Activated CD4-positive, alpha-beta T cell treated with anti-CD3 and anti-CD28 coated beads for 24 hours (primary cell): ENCODE measurements at places on chromosomes 7 and 10.

DNA sequence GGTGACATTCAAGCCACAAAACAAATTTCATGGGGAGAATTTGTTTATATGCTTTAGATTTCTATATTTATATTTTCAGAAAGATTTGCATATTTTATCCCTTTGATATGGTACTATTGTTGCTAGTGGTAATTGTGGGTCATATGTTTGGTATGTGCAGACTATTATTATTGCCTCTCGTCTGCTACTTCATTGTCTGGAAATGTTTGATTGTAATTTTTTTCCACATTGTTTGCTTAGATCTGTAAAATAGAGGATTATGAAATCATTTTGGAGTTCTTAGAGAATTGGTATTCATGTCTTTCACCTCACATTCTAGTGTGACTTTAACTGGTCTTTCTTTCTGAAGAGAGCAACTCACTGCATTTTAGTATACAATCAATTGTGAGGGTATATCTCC lies 44.7 kb downstream of the MYO3A start:
- DNase-seq: no peak

DNA sequence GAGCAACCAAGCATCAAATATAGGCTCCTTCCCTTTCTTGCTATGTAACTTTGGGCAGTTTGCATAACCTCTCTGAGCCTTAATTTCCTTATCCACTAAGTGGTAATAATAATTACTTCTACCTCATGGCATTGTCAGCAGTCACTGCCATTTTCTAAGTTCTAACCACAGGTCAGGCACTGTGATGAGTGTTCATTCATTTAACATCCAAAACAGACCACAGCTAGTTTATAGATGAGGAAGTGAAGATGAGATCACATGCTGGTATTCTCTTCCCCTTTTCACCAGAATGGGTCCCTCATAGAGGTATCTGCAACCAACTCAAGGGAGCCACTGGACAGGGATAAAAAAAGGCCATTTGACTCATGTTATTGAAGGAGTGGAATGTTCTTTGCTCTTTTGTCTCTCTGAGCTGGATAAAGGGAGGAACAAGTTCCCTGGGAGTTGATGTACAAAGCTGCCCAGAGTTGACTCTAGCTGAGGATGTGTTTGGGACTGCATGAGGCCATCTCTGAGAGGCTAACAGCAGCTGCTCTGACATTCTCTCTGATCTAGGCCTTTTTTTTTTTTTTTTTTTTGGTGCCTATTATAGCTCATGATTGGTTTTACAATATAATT lies 65.0 kb downstream of the DNAJC12 start:
- no peak for DNase-seq

DNA sequence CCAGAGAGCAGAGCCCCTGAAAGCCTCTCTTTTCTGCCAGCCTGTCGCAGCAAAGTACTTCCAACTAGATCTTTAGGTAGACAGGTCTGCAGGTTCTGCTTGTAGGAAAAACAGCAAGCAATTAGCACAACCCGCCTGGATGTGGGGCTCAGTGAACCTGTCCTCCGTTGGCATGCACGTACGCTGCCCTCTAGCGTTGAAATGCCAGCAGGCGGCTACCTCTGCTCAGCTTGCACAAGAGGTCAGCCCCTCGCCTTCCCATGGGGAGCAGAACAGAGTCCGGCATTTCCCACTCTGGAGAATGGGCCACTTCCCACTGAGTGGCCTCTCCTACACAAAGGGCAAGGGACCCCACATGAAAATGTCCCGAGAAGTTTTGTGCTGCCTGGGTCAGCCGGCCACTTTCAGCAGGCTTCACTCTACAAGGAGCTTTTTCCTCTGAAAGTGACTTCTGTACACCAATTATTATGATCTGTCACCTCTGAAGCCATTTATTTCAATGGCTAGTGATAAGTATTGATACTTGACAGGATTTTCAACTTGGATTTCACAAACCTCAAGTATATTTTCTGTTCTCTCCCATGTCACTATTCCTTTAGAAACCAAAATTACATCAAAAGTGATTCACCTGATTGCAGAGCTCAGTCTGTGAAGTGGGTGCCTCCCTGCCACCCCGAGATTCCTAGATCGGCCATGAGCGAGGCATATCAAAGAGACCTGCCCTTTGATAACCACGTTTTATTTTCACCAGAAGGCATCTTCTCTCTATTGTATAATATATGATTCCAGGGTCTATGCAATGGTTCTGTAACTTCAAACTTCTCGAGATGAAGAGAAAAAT lies 56.7 kb downstream of the JCAD start:
- DNase-seq: peak; percentile 23

GRCh38 chr7:77157446-77157845 lies 35.0 kb downstream of the CCDC146 start:
- no peak for DNase-seq

- DNase-seq: no peak
Measured at GRCh38 chr10:84540022-84540616, 211.7 kb downstream of the CCSER2 start.

DNA sequence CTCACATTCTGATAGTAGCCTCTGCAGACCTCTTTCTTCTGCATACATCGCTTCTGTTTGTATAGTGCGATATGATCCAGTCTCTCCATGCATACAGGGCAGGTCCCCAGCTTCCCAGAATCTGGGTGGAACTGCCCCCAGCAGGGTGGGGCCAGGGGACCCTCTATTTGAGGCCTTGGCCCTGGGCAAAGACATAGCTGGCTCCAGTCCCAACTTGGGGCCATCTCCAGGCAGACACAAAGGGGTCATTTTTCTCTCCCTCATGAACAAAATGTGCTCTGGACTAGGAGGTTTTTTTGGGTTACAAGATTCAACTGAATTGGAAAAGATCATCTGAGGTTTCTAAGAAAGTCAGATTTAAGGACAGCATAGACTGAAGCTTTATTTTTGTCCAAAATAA lies 21.1 kb upstream of the HSPA12A start:
- DNase-seq: no peak

GRCh38 chr10:116780691-116781205 lies 38.4 kb upstream of the HSPA12A start:
- no peak for DNase-seq

DNA sequence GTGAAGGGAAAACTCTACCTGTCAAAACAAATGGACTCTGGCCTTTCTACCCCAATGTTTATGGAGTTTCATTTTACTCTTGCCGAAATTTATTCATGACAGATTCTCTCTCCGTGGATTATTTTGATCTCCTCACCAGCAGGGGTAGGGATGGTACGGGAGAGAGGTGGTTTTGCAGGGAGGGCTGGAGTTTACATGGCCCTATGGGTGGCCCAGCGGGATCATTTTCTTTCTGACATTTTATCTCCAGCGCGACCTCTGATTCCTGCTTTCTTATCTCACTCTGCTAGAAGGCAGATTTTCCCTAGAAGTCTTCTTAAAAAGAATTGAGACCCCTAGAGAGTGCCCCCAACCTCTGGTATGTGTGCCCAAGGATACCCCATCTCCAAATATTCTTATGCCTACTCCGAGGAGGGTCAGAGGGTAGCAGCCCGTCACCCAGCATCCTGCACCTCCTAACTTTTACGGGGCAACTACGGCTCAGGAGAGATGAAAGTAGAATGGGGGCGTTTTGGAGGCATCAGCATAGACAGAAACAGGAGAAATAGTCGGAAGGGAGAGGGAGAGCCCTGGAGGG lies 10.1 kb upstream of the GATA3 start:
- DNase-seq: no peak

GRCh38 chr7:113367041-113367586 lies 248.8 kb upstream of the SMIM30 start:
- no peak for DNase-seq

- no peak for DNase-seq
Measured at GRCh38 chr10:100895896-100896295, 16.9 kb upstream of the SLF2 start.

DNA sequence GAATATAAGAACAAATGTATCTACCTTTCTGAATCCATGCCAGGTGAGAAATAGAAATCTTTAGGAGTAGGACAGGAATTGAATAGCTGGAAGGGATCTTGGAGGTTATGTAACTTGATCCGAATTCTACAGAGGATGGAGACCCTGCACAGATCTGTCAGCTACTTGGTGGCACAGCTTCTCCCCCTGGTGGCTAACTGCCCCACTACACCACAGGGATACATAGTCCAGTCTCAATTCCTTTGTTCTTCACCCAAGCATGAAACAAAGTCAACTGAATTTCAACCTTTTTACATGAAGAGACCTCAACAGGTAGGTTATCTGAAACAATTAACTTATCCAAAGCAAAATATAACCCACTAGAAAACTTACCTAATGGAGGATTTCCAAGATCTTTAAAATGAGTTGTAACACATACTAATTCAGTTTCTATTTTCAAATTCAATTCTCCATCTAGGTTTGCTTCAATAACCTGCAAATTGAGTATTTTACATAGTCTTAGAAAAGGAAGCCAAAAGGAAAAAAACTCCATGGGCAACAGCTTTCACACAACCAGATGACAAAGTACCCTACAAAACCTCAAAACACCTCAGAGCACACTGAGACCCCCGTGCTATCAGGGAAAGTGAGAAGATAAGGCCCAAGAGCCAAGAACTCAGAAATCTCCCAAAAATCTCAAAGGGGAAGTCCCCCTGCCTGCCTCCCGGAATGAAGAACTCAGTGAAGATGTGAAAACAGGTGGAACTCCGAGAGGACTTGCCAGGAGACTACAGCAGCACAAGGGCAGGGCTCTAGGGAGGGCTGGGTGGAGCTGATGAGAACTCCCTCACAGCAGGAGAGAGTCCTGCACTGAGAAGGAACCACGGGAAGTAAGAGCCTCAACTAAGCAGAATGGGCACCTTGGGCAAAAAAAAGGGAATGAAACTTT lies 10.3 kb downstream of the HUS1 start:
- peak; percentile 31 for DNase-seq

DNA sequence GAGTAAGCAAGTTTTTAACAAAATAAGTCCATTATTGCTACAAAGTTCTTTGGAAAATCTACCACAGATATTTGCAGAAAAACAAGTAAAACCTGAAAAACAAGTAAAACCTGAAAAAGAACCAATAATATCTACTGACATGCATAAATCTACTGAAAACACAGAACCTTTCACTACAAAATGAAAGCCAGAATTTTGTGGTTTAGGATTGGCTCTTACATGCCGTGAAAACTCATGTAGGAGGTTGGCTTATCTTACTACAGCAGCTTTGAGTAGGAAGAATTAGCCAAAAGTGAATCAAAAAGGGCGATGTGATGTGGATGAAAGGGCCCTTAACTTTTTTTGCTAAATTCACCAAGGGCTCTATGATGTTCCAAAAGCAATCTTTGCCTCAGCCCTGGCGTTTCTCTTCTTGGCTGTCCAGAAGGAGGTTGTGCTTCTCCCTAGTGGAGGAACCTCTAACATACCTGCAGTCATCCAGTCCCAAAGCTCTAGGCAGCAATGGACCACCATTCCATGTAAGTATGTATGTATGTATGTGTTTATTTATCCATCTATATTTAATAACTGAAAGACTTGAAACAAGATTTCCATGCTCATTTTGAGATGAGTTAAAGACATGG lies 93.5 kb upstream of the ZNF804B start:
- no peak for DNase-seq

DNA sequence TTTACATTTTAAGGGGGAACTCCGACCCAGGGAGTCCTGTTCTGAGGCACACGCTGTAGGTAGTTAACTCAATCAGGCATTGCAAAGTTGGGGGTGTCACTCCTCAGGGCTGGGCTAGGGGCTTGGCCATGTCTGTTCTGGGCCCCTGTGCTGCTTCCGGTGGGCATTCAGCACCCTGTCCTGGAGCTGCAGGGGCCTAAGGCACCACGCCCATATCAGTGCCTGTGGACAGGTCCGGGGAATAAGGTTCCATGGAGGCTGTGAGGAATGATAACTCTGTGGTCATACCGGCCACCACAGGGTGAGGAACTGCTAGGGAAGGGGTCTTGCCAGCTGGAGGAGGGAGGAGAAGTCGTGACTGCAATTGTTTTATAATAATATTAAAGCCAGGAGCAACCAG lies 539.1 kb upstream of the FOXK1 start:
- no peak for DNase-seq

DNA sequence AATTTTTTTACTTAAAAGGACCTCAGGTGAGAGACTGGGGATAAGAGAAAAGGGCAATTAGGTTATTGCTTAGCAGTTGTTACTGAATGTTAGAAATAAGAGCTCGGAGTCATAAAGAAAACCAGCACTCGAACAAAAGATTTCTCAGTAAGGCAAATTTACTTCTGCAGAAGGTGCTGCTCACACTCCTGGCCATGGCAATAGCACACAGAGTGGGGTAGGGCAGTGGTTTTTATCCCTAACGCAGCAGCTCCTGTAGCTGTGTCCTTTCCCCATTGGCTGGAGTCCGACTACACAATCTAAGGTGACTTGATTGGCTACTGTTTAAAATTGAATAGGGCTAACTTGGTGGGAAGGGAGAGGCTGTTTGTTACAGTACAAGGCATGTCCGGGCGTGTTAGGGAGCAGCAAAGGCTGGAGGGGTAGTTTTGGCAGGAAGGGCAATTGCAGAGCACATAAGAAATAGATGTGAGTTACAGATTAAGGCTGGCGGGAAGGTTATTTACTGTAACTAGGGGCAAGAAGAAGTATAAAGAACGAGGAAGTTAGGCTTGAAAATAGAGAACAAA lies 112.1 kb downstream of the AKR1D1 start:
- DNase-seq: no peak

DNA sequence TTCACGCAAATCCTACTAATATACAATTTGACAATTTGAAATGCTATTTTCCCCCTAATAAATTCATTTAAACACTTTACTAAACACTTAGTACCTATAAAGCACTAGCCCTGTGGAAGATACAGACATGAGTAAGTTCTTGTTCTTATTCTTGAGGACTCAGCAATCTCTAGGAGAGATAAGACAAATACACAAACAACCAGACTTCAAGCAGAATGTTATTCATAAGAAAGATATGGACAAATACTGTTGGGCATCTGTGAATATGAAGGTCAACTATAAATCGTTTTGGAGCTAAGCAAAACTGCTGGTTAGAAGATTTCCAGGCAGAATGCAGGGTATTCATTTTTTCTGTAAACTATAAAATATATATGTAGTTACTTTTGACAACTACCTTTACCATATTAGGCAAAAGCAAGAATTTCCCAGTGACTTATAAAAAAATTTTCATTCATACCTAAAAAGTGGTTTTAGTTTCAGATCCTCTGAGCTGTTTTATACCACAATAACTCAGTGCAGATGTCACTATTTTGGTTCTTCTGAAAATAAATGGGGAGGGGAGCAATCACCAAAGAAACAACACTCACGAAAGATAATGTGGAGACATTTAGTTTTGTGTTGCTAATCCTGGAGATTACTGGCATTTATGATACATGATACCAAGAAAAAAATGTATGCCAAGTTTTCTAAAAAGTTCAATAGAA lies 3.8 kb downstream of the VPS41 start:
- no peak for DNase-seq
